ENCODE measurements at places on chromosomes 6 and 20. TPM values are rescaled to one million over a fixed set of nuclear protein-coding genes. Genes with fewer than 3 reads are reported as not detected.

CCN5 gene
- total RNA-seq, result 9.5 TPM

ZFP57 gene
- not detected for total RNA-seq

SLC25A27 gene
- total RNA-seq, result 46.3 TPM

TMEM200A gene
- 2.1 TPM for total RNA-seq

TNNC2 gene
- total RNA-seq, result not detected

TMEM74B gene
- 0.63 TPM for total RNA-seq

PKIB gene
- total RNA-seq, result 0.83 TPM

PLN gene
- total RNA-seq, result 13.3 TPM
